Stimulated activated CD4-positive, alpha-beta T cell treated with anti-CD3 and anti-CD28 coated beads, Interleukin-4, amount 100 ng/mL, for 24 hours (primary cell): ENCODE measurements at places on chromosomes 3 and 15.

DNA sequence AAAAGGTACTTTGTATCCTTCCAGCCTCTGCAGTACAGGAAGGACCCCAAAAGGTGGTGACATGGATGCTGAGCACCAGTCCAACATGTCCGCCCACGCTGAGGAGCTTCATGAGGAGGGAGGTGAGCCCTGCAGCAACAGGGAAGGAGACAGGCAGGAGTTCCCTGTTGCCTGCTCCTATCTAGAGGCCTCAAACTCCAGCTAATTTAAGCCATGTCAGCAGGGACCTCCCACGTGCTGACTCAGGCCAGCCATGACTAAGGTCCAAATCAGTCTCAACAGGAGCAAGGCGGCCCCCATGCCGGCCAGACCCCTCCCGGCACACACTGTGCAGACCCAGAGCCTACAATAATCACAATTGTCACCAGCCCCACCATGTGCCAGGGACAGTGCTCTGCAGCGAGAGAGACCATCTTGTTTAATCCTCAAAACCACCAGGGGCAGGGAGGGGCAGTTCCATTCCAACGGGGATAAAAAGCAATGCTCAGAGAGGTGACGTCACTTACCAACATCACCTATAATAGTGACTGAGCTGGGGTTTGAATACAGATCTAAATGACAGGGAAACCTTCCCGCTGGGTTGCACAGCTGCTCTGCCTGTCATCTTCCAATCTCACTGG lies 54.5 kb upstream of the GATA2 start:
- no peak for DNase-seq

GRCh38 chr3:147921051-147921450 lies 511.9 kb downstream of the ZIC1 start:
- no peak for DNase-seq

GRCh38 chr15:30903497-30904187 lies at the start of gene FAN1:
Gene FAN1 (plus strand): TSS chr15:30903915. CDS start chr15:30904664, 749 bp downstream.
- peak; percentile 85 for DNase-seq

DNA sequence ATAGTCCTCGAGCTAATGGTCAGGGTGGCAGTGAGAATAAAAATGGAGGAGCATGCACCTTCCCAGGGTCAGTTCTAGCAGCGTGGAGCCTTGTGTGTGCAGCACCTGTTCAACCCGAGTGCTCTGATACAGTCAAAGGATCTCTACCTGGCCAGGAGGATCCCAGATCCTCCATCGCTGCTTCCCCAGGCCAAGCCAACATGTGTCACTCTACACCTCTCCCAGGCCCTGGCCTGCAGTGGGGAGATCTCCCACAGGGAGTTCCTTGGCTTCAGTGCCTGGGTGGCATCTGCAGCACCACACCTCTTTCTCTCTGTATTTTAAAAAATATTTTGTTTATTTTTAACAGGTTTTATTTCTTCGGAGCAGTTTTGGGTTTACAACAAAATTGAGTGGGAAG lies 414.8 kb upstream of the C2CD4B start:
- no peak for DNase-seq

GRCh38 chr3:158769549-158769948 lies 32.3 kb upstream of the MFSD1 start:
- no peak for DNase-seq

- DNase-seq = no peak
Measured at GRCh38 chr15:73695773-73696640, 11.8 kb downstream of the CD276 start.

- no peak for DNase-seq
Measured at GRCh38 chr3:46484911-46485778, 12.6 kb upstream of the RTP3 start.

DNA sequence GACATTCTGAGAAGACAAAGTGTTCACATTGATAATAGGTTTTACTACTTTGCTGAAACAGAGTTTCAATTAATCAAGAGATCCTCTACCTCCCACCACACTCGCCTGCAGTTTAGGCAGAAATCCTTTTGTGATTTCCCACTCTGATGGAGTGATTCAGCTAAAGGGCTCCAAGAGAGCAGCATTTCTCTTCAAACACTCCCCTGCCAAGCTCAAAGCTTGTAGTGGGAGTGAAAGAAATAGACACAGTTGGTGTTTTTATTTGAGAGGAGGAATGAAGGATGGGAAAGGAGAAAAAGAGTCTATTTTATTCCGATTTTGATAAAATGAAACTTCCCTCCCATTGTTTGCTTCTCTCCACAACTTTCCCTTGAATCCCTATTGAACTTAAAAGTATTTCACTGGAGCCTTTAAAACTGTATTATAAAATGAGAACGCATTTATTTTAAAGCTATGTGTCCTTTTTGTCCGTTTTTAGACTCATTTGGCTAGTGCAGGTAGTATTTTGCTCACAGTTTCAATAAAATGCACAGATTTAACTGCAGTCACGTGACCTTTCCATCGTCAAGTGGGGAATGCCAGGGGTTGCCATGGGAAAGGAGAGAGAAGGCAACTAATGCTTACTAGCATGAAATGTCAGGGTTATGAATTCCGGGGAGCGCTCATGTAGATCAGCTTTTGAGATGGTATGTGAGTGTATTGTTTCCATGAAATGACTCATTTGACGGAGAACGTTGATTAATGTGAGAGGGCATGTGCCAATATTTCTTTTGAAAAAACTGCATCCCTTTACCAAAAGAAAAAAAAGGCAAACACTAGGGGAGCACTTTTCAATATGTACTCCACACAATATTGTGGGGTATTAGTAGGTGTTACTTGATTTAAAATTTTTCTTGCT lies 7.7 kb upstream of the OSBPL11 start:
- DNase-seq = no peak

- DNase-seq = no peak
Measured at GRCh38 chr3:59436164-59436958, 386.5 kb upstream of the CFAP20DC start.

DNA sequence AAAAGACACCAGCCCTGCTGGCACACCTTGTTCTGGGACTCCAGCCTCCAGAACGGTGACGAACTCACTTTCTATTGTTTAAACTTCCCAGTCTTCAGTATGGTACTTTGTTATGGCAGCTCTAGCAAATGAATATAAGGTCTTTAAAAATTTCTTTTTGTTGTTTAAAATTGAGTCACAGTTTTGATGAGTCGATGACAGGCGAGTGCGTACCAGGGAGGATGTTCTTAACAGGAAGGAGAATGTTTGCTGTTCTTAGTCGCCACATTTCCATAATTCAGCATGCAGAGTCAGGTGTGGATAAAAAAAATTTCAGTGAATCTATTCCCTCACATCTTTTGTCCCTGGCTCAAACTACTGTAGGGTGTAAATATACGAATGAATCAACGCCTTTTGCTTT lies 12.4 kb downstream of the DNASE1L3 start:
- no peak for DNase-seq

DNA sequence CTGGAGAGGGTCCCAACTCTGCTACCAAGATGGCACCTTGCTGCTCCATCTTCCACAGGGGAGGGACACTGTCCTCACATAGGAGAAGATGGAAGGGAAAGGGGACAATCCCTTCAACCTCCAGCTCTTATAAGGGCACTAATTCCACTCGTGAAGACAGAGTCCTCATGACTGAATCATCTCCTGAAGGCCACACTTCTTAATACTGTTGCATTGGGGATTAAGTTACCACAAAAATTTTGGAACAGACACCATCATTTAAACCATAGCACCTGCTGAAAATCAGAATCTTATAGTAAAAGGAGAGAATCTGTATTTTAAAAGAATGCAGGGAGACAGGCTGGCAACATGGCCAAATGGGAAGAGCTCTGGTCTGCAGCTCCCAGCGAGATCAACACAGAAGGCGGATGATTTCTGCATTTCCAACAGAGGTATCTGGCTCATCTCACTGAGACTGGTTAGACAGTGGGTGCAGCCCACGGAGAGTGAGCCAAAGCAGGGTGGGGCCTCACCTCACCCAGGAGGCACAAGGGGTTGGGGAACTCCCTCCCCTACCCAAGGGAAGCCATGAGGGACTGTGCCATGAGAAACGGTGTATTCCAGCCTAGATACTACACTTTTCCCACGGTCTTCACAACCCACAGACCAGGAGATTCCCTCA lies 69.4 kb upstream of the LIPC start:
- DNase-seq = no peak

DNA sequence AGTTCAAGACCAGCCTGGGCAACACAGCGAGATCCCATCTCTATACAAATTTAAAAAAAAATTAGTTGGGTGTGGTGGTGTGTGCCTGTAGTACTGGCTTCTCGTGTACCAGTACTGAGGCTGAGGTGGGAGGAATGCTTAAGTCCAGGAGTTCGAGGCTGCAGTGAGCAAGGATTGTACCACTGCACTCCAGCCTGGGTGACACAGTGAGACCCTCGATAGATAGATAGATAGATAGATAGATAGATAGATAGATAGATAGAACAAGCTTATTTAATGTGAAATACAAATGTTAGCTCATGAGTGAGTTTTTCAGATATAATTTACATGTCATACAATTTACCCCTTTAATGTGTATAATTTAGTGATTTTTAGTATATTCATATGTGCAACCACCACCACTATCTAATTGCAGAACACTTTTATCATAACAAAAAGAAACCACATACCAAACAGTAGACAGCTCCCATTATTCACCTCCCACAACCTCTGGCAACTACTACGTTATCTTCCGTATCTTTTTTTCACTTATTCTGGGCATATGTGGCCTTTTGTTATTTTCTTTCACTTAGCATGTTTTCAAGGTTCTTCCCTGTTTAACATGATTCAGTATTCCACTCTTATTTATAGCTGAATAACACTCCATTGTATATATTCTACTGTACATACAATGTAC lies 13.1 kb upstream of the PRRT3 start:
- no peak for DNase-seq

DNA sequence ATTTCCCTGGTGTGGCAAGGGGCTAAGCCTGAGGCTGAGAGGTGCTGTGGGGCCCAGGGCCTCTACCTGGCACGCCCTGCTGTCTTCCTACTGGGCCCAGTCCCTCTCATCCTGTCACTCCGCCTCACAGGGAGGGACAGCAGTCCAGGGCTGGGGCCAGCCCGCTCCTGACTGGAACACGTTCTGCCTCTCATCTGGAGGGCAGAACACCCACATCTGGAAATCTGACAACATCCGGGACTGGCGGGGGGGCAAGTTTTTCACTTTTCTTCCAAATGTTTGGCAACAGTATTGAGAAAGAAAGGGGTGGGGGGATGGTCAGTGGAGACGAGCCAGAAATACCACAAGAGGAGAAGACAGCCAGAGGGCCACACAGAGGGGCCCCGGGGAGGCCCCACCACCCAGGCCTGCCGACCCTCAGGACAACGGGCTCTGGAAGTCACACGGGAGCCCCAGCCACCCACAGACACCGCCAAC lies 1.8 kb upstream of the MYL3 start:
- no peak for DNase-seq

DNA sequence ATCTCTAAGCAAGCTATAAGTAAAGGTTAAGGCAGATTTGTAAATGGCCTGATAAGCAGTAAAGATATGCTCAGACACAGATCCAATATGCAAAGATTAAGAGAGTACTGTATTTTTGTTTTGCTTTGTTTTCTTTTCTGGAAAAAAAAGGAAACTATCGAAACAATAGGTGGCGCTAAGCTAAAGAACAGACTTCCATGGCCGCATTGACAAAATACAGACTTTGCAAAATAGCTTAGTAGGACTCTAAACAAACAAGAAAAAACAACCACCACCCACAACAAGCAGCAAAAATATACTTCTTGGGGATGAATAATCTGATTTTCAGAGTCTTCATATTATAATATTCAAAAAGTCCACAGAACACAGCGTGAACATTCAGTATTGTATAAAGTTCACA lies 758.4 kb upstream of the ROBO1 start:
- no peak for DNase-seq

- no peak for DNase-seq
Measured at GRCh38 chr15:53196242-53196641, 406.1 kb upstream of the ONECUT1 start.

DNA sequence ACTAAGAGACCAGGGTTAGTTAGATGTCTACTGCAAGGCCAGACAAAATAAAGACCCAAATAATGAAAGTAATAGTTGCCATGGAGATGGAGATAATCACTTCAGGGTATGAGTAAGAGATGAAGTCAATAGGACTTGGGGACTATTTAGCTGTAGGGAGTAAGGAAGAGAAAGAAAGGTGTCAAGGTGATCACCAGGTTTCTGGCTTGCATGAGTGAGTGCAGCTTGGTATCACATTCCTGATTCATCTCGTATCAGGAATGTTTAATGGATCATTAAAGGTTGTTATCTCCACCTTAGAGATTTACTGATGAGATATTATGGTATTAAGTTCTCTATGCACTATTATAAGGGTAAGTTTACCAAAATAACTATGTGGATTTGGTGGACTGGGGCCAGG lies 357.4 kb upstream of the ATP11B start:
- DNase-seq = no peak

DNA sequence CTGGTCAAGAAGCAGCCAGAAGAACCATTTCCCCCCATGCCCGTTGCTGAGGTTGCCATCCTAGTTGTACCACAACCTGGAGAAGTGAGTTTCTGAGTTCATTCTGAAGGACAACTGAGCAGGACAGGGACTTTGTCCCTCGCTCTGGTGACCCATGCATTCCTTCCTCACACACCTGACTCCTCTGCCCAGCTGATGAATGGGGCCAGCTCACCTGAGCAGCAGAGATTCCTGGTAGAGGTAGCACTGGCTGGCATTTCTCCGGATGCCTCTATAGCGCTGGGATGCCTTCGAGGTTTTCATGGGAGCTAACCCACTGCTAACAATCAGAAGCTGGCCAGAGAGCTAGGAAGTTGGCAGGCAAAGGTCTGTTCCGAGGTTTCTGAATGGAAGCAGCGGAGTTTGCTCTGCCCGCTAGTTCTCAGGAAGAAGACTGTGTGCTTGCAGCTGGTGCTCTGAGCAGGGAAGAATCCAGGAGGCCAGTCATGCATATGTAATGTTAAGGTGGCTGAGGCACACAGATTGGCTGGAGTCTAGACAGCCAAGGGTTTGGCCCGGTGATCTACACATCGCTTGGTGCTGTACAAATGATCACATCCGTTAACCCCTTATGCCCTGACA lies at the start of gene TMC3:
Gene TMC3, minus strand, starts transcription at position 439 of the 621 bp plus-strand sequence. Its CDS starts 136 bp downstream, at position 303.
- no peak for DNase-seq

- DNase-seq = no peak
Measured at GRCh38 chr3:122927726-122928125, 99.8 kb downstream of the SEMA5B start.

- no peak for DNase-seq
Measured at GRCh38 chr3:141928631-141929270, 52.3 kb downstream of the ATP1B3 start.

DNA sequence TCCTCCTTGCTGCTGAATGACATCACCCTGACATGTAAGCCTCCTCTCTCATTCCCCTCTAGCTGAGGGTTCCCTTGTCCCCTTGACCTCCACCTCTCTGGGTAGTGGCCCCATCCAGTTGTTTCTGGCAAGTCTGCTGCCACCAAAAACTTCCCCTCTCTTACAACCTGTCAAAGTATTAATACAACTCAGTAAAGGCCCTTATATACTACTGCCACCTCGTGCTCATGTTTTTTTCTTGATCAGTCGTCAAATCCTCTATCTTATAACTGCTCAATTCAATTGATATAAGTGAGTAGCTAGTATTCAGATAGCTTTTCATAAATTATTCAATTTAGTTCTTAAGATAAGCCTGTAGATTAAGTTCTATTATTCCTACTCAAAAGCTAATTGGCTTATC lies 249.6 kb downstream of the MBNL1 start:
- no peak for DNase-seq
